Neural crest cell (in vitro differentiated cells): ENCODE measurements at places on chromosomes 16 and 17. TPM values are rescaled to one million over a fixed set of nuclear protein-coding genes. Genes with fewer than 3 reads are reported as not detected.

TMC8 gene
- 0.71 and 0.79 TPM in 2 replicates for total RNA-seq

KRT33B gene
- total RNA-seq = not detected in 2 replicates

RNF157 gene
- total RNA-seq = 50.4 and 54.0 TPM in 2 replicates

CNGB1 gene
- total RNA-seq = 0.21 and 0.57 TPM in 2 replicates

ZFHX3 gene
- total RNA-seq = 40.1 and 46.0 TPM in 2 replicates

CORO1A gene
- 25.2 and 25.8 TPM in 2 replicates for total RNA-seq

PPP1R27 gene
- total RNA-seq = not detected in 2 replicates

DNA sequence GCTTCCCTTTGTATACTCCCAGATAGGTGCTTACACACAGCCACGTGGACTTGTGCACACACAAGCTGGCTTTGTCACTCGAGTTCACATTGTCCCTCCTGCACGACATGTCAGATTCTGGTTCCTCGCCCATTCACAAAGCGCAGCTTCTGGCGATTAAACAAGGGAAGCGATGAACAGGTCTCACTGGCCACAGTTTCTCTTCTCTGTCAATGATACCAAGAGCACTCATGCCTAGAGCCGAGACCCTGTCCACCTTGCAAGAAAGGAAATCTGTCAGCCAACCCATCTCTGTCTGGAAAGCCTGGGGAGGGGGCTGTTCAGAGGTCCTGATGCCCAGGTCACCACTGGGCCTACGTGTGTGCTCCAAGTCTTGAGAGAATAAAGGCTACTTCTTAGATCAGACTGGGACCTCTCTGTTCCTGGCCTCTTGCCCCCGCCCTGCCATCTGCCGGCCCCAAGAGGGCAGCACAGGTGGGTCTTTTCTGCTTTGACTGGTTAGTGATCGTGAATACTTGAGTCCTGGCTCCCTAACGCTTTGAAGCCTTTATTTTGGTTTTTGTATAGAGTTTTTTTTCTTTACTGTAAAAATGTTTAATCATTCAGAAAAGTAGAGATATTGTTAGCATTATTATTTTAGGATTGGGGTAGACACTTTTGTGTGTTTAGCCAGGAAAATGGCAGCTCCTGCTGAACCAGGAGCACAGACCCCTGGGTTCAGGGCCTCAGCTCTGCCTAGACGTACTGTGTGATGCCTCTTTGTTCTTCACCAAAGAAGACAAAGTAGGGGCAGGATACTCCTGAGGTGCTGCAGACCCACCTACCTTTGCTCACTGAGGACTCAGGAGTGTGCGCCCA lies 104.7 kb downstream of the MRM1 start:
- H3K4me1 ChIP-seq = no peaks in the 10 kb centered on the region
- no peak overlapping the region for H3K27ac ChIP-seq
- H3K36me3 ChIP-seq = no peaks in the 10 kb centered on the region
- H3K4me3 ChIP-seq = no peak overlapping the region

GRCh38 chr17:51231999-51232398 lies 27.9 kb downstream of the MBTD1 start:
- H3K27me3 ChIP-seq = no peaks in the 10 kb centered on the region
- H3K27ac ChIP-seq = no peak overlapping the region

GRCh38 chr16:87351320-87351698 lies 32.3 kb downstream of the FBXO31 start:
- no peaks in the 10 kb centered on the region for H3K36me3 ChIP-seq
- peaks cover 10% of the 10 kb centered on the region for H3K4me1 ChIP-seq
- no peak for DNase-seq
- H3K4me3 ChIP-seq = no peak overlapping the region
- H3K27me3 ChIP-seq = no peaks in the 10 kb centered on the region

GRCh38 chr16:7137560-7138330 lies 194.9 kb upstream of the RBFOX1 start:
- no peaks in the 10 kb centered on the region for H3K36me3 ChIP-seq
- no peak for DNase-seq
- H3K27me3 ChIP-seq = peaks cover 8% of the 10 kb centered on the region
- peaks cover 10% of the 10 kb centered on the region for H3K4me1 ChIP-seq
- no peak overlapping the region for H3K4me3 ChIP-seq
- peak overlapping the region; percentile 4 for H3K27ac ChIP-seq

DNA sequence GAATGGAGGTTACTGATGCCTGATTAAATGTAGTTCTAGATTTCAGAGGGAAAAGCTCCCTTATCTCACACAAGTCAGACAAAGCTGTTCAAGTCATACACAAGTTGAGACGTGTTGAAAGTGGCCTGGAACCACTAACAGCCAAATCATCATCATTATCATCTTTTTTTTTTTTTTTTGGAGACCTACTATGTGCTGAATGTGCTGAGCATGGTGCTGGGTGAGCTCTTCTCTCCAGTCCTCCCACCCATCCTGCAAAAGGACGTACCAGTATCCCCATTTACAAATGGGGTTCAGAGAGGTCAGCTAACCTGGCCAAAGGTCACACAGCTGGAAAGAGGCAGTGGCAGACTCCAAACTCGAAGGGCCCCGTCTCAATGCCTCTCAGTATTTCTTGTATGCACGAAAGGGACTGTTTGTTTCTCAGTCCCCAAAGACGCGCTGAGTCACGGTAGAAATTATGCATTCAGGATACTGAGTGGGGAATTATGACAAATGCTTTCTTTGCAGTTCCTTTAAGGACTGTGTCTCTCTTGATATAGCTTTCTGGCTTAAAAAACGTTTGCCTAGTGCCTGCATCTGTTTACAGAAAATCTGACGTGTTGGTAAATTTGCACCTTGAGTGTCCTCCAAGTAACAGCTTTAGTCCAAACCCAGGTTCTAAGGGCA lies 235.5 kb downstream of the XYLT1 start:
- no peaks in the 10 kb centered on the region for H3K4me1 ChIP-seq
- DNase-seq = no peak
- H3K27ac ChIP-seq = no peak overlapping the region
- H3K27me3 ChIP-seq = no peaks in the 10 kb centered on the region
- H3K36me3 ChIP-seq = peaks cover 5% of the 10 kb centered on the region
- H3K4me3 ChIP-seq = no peak overlapping the region

GRCh38 chr16:76670125-76670857 lies 393.1 kb downstream of the CNTNAP4 start:
- peaks cover 3% of the 10 kb centered on the region for H3K27me3 ChIP-seq
- no peak for DNase-seq
- H3K36me3 ChIP-seq = no peaks in the 10 kb centered on the region
- H3K4me3 ChIP-seq = no peak overlapping the region
- no peaks in the 10 kb centered on the region for H3K4me1 ChIP-seq

DNA sequence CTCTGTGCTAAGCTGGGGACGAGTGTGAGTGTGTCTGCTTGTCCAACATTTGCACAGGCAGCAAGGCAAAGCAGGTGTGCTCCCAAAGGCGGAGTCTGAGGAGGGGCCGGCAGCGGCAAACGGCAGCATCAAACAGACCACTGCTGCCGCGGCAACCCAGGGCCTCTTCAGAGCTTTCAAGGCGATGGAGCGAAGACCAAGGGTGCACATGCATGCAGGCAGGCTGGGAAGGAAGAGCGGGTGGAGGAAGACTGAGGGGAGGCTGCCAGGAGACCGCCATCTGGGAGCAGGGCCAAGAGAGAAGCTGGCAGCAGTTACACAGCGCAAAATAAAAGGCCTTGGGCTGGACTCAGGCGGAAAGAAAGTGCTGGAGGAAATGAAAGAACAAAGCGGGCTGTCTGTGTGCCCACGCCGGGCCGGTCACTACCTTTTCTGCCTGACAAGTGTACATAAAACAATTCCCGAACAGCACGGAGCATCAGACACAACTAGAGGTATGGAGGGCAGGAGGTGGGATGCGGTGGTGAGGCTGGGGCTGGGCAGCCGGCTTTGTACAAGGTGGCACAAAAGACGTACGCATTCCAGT lies 8.5 kb downstream of the TIMM22 start:
- no peaks in the 10 kb centered on the region for H3K4me1 ChIP-seq
- peak overlapping the region; percentile 22 for H3K4me3 ChIP-seq
- no peak for DNase-seq
- peaks cover 3% of the 10 kb centered on the region for H3K36me3 ChIP-seq
- H3K27ac ChIP-seq = peak overlapping the region; percentile 84

DNA sequence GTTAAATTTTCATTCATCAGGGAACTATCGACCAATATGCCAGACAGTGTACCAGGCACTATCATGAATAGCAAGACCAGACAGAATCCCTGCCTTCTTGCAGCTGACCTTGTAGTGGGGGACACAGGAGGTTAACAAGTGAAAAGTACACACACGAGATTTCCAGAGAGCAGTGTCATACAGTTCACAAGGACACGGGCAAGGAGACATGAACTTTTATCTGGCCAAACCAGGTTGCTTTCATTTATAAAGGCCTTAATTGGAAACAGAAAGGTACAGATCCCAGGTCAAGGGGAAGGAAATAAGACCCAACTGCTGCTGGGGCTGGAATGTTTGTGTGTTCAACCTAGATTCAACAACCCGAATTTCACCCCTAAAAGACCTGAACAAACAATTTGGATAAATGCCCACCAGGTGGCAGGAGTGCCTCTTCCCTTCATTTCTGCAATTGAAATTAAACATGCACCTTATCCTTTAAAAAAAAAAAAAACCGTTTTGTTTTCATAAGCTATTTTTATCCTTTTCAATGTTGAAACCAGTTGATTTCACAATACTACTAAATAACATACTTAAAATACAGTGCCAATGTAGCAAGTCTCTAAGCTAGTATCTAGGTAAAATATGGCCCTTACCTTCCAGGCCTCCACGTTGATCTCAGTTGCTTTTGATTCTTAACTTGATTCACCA lies 65.9 kb downstream of the EMP2 start:
- H3K27ac ChIP-seq = no peak overlapping the region
- H3K4me1 ChIP-seq = no peaks in the 10 kb centered on the region
- no peaks in the 10 kb centered on the region for H3K27me3 ChIP-seq
- no peak overlapping the region for H3K4me3 ChIP-seq

DNA sequence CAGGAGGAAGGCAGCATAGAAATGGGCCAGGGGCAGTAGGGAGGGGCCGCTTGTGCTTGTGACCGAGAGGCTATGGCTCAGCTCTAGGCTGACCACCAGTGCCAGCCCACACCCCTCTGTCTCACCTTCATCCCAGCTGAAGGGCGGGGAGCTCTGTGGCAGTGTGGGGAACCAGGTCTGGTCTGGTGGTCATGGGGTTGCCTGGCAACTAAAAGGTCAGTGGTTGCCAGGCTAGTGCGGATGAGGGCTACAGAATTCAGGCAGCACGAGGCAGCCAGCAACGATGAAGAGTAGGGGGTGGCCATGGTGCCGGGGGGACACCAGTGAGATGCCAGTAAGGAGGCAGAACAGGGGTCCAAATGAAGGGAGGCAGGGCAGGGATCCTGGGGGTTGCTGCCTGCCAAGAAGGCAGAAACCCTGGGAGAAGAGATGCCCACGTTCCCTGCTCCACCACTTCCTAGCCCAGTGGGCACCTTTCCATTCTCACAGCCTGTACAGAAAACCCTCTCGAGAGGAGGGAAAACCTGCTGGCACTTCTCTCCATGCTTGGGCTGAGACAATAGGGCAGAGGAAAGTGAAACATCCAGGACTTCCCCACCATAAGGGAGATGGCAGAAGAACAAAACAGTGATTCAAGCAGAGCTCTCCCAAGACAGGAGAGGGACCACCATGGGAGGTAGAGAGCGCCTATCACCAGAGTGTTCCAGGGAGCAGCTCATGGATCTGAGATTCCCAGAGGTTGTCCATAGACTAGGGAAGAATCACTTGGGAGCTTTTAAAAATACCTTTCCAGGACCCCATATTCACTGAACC lies 39.7 kb downstream of the SRCIN1 start:
- H3K27ac ChIP-seq = no peak overlapping the region
- no peak overlapping the region for H3K4me3 ChIP-seq
- H3K4me1 ChIP-seq = peaks cover 40% of the 10 kb centered on the region
- DNase-seq = no peak
- no peaks in the 10 kb centered on the region for H3K36me3 ChIP-seq

DNA sequence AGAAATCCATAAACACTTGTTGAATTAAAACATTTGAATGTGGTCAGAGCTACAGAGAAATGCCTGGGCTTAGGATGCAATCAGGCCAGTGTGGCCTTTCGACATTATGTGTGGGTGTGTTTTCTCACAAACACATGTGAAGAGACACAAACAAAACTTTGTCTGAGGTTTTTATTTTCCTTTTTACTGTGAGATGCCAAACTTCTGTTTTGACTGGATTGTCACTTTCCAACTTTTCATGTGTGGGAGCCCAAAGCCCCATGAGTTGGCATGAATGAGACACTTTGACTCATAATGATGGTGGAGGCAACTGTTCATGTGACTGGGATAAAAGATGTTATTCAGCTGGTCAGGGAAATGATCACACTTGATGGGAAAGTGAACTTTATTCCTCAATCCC lies 71.9 kb upstream of the GAS7 start:
- peaks cover 4% of the 10 kb centered on the region for H3K4me1 ChIP-seq
- H3K36me3 ChIP-seq = no peaks in the 10 kb centered on the region
- no peak overlapping the region for H3K27ac ChIP-seq

DNA sequence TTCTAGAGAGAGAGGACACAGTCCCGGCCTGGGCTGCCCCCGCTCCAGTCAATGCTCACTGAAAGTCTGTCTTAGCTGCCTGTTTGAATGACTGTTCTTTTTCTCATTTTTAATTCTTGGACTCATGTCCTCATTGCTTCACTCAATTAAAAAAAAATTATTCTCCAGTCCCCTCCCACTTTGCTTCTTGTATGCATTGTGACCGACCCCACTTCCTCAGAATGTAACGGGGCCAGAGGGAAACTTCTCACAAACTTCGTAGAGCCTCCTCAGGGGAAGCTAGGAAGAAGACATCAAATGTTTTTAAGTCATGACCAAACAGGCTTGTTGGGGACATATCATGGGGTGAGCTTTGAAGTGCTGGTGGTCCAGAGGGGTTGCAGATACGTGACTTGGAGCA lies 113.2 kb downstream of the CCDC182 start:
- H3K36me3 ChIP-seq = peaks cover 26% of the 10 kb centered on the region
- H3K4me1 ChIP-seq = peaks cover 9% of the 10 kb centered on the region
- peak overlapping the region; percentile 89 for H3K27ac ChIP-seq
- no peak for DNase-seq
- no peaks in the 10 kb centered on the region for H3K27me3 ChIP-seq
- H3K4me3 ChIP-seq = peak overlapping the region; percentile 19

DNA sequence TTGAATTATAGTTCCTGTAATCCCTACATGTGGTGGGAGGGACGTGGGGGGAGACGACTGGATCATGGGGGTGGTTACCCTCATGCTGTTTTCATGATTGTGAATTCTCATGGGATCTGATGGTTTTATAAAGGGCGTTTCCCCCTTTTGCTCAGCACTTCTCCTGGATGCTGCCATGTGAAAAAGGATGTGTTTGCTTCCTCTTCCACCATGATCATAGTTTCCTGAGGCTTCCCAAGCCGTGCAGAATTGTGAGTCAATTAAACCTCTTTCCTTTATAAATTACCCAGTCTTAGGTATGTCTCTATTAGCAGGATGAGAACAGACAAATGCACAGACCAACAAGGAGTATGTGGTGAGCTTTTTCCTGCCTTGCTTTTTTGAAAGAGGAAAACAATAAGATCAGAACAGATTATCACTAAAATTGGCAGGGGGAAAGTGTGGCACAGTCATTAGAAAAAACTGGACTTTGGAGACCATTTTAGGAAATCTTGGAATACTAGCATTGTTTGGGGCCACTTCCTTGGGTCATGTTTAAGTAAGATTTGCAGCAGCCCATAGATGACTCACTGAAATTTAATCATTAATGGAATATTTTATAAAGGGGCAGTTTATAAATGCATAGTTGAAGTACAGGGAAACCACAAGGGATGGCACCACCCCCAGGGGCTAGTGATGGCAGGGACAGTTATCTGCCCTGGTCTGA lies 352.8 kb downstream of the CDH13 start:
- no peak overlapping the region for H3K27ac ChIP-seq
- no peak for DNase-seq
- H3K36me3 ChIP-seq = peaks cover 13% of the 10 kb centered on the region
- H3K27me3 ChIP-seq = peaks cover 4% of the 10 kb centered on the region
- H3K4me3 ChIP-seq = no peak overlapping the region
- peaks cover 5% of the 10 kb centered on the region for H3K4me1 ChIP-seq
